ENCODE measurements at places on chromosomes 7 and 10.

- no peak for DNase-seq
Observed at GRCh38 chr10:8055420-8056349, 1.2 kb downstream of the GATA3 start.

DNA sequence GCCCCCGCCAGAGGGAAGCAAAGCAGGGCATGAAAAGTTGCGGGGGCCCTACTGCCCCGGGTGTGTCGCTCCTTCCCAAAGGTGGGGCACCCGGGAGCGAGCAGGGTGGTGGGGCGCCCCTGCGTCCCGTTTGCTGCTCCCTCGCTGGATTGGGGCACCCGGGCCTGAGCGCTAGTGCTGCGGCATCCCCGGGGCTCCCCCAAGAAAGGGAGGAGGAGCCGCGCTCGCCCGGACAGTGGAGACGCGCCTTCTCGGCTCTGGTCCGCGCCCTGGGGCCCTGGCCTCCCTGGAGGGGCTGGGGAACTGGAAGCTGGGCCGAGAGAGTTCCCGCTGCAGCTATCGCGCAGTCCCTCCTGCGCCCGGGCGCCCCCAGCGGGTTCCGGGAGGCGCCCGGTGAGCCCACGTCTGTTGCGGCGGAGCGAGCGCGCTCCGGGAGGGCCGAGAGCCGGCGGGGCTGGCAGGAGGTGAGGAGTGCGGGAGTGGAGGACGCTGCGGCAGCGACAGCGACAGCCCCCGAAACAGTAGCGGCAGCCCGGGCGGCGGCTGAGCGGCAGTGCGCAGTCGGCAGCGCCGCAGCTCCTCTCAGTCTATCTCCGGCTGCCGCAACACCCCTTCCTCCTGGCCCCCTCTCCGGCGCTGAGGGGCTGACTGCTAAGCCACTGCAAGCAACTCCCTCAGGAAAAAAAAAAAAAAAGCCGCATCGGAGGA is 504 bp upstream of the BMPER start:
- peak; percentile 86 for DNase-seq

GRCh38 chr7:128891942-128892269 is 18.6 kb downstream of the KCP start:
- DNase-seq, result no peak

DNA sequence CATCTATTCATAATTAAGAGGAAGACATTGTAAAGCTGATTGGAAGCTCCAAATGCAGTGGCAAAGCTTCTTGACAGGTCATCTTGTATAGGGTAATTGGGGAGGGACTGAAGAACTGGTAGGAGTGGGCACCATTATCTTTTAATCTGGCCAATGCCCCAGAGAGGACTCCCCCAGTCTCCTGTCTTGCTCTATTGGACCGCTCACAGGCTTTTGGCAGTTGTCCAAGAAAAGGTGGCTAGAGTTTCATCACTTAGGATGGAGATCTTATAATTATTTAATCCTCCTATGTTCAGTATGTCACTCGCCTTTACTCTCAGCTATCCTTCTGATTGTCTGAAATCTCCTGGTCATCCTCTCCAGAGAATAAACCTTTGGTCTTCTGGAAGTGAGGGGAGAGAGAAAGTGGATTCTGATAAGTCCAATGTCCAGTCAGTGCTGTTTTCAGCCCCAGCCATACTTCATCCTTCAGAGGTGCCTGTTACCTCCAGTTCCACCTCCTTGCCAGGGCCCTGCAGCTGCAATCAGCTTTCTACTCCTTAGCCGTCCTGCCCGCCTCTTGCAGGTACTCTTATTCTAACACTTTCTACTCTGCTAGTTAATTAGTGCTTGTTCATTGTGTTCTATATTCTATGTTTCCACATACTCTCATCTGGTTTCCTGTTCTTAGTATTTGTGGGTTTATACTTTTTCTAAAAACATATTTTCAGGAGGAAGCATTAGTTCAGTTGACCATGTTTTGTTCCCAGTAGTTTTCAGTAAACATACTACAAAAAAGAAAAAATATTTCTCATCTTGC is 241.6 kb downstream of the NSUN6 start:
- no peak for DNase-seq

DNA sequence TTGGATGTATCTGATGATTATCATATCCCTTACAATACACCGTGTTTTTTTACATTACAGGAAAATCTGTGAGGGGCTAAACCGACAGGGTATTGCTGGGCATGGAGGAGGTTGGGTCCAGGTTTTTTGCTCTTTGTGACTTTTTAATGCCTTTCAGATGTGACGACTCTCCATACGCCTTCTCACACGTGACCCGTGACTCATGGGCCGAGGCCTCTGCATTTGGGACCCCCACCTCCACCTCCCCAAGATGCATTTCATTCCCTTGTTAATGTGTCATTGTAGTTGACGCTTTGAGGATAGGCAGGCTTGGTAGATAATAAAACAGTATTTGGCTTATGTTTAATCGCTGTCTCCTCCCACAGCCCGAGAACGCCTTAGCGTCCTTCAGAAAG is 95.3 kb downstream of the CUX1 start:
- DNase-seq, result no peak

- peak; percentile 49 for DNase-seq
Observed at GRCh38 chr7:120259386-120259785, 13.6 kb upstream of the KCND2 start.

DNA sequence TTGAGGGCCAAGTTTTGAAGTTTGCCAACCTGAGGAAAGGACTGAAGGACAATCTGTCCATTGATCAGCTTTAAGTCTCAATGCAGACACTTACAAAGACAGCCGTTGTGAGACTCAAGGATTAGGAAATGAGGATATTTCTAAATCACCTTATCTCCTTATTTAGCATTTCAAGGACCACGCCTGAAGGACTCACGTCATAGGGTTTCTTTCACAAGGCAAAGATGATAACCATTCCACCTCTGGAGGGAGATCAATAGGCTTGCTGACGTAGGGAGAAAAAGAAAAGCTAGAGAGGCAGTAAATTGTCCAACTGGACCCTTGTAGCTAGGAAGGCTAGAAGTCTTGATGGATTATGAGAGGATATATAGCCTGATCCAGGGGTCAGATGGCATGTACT is 3.3 kb upstream of the ASB4 start:
- DNase-seq, result no peak

DNA sequence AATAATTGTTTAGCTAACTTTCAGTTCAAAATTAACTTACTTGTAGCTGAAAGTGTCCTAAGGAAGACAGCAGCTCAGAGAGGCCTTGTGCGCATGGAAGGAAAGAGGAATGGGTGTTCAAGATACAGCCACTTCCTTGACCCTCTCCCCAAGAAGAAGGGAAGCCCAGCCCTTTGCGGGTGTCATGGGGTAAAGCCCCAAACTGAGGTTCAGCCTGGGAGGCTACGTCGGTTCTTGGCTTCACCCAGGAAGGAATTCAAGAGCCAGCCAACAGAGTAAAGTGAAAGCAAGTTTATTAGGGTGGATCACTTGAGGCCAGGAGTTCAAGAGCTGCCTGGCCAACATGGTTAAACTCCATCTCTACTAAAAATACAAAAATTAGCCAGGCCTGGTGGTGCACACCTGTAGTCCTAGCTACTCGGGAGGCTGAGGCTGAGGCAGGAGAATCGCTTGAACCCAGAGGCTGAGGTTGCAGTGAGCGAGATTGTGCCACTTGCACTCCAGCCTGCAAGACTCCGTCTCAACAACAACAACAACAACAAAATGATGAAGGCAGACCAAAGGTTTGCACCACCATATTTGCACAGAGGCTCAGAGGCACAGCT is 15.9 kb downstream of the GPRIN2 start:
- DNase-seq, result no peak

- DNase-seq, result peak; percentile 88
Observed at GRCh38 chr10:77111611-77112550, 525.7 kb downstream of the KCNMA1 start.

GRCh38 chr7:110867771-110868170 is 223.2 kb upstream of the LRRN3 start:
- no peak for DNase-seq

DNA sequence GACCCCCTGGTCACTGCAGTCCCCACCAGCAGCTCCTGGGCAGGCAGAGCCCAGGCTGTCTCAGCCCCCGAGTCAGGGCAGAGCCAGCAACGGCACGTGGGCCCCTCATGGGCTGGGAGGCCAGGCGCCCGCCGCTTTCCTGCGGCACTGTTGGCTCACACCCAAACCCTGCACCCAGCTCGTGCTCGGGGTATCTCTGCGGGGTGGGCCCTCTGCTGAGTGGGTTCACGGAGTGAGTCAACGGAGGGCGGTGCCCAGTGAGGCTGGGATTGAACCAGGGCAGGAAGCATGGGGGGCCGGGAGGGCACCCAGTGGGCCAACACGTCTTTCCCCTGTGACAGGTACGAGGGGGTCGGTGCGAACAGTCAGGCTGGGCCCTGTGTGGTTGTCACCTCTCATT is 28.9 kb downstream of the ADAP1 start:
- DNase-seq, result no peak

DNA sequence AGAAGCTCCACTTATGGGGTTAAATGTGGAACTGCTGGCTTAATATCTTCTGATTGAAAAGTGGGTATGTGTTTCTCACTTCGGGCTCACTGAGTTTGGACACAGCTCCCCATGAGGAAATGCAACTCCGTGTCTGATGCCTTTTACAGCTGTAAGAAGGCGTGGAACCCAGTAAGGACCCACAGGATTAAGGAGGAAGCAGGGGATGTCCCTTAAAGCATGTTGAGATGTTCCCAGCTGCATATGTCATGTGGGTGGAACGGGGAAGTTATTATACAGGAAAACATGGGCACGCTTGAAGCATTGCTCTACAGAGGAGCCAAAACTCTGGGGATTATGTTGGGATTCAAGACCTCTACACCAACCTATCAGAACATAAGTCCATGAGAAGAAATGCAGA is 224.4 kb downstream of the NEBL start:
- no peak for DNase-seq

- DNase-seq, result no peak
Observed at GRCh38 chr10:106384496-106384895, 780.0 kb downstream of the SORCS1 start.

- peak; percentile 90 for DNase-seq
Observed at GRCh38 chr10:77641788-77642397, 4.3 kb upstream of the KCNMA1 start.

GRCh38 chr10:98852686-98853085 is 383.0 kb downstream of the HPSE2 start:
- DNase-seq, result peak; percentile 15

DNA sequence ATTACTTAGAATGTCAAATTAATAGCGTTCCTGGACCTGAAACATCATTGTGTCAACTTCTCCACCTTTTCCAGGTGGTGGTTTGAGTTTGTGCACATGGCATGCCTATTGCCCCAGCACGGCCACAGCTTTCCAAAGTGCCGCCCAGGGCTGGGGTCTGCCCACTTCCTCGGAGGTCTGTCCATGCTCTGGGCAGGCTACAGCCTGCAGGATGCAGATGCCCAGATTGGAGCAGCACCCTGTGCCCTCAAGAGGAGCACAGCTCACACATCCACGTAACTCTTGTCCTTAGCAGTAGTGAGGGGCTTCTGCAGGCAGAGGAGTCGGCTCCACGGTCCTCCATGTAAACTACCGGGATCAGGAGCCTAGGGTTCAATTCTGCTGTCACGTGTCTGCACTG is 238.6 kb downstream of the EBF3 start:
- DNase-seq, result no peak

DNA sequence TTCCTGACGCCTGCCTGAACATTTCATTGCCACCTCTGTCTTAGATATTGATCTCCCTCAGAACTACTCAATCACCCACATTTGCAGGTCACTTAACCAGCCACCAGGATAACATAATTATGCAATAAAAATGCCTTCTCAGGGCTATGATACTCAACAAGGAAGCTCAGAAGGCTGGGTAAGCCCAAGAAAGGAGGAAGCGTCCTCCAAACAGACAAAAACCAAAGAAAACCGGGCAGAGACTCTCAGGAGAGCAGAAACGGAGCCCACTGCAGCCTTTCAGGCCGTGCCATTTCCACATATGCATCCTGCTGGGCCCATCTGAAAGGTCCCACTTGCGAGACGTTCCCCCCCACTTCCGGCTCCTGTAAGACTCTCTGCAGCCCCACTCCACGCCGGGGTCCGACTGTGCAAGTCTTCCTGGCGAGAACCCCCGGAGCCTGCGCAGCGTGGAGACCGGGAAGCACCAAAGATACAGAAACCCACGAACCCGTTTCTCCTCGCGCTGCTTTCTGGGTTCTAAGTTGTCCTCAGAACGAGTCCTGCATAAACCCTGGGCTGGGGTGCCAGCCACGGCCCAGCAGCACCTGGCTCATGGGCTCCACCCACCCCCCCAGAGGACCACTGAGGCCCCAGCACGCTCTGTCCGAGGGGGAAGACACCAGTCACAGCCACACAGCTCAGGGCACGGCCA is 83.7 kb downstream of the DIP2C start:
- DNase-seq, result no peak

GRCh38 chr7:11969643-11970042 is 137.6 kb upstream of the THSD7A start:
- DNase-seq, result peak; percentile 19

- DNase-seq, result no peak
Observed at GRCh38 chr7:129616530-129616929, 5.0 kb downstream of the NRF1 start.

DNA sequence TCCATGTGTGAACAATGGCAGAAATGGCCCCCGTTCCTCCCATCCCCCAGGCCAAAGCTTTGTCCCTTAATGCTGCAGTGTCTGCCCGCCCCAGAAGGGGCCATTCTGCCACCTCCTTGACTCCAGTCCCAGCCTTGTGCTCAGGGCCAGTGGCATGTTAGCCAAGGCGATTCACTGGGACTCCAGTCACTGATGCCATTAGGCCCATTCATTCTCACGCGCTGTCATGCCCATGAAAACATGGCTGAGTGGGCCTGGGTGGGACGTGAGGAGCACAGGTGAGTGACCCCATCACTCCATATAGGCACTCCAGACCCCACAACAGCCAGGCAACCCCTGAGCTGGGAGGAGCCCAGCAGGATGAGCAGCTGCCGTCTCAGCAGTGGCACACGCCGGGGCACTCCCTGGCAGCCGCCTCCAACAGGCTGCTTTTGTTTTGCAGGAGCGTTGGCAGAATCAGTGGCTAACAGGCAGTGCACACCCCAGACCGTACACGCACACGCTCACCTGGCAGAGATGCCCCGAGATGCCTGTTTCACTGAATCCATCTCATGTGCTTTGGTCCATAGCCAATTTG is 79.5 kb downstream of the TCERG1L start:
- DNase-seq, result no peak

Measured in ELR (cell line).